ENCODE measurements at places on chromosomes 2 and 18. TPM values are rescaled to one million over a fixed set of nuclear protein-coding genes. Genes with fewer than 3 reads are reported as not detected.
A peak's percentile ranks its signal among the peaks of the same experiment; 100 is the strongest.

GRCh38 chr2:227341553-227341952, 16.5 kb downstream of the MFF start:
- no peak overlapping the region for H3K4me3 ChIP-seq
- H3K27me3 ChIP-seq = no peaks in the 10 kb centered on the region
- no peak for DNase-seq
- no peak overlapping the region for H3K27ac ChIP-seq
- peaks cover 2% of the 10 kb centered on the region for H3K4me1 ChIP-seq

- H3K27me3 ChIP-seq = peaks cover 3% of the 10 kb centered on the region
- H3K4me3 ChIP-seq = no peak overlapping the region
- H3K4me1 ChIP-seq = peaks cover 6% of the 10 kb centered on the region
- H3K36me3 ChIP-seq = peaks cover 5% of the 10 kb centered on the region
Measured at GRCh38 chr18:9055185-9055584, 47.3 kb upstream of the NDUFV2 start.

- H3K4me3 ChIP-seq = no peak overlapping the region
- peaks cover 10% of the 10 kb centered on the region for H3K4me1 ChIP-seq
- no peak for DNase-seq
- no peaks in the 10 kb centered on the region for H3K27me3 ChIP-seq
- H3K27ac ChIP-seq = no peak overlapping the region
Measured at GRCh38 chr2:11822746-11823451, 76.5 kb downstream of the LPIN1 start.

Gene PROKR1
- total RNA-seq = not detected

Gene KLHL29
- 3.7 TPM for total RNA-seq

DNA sequence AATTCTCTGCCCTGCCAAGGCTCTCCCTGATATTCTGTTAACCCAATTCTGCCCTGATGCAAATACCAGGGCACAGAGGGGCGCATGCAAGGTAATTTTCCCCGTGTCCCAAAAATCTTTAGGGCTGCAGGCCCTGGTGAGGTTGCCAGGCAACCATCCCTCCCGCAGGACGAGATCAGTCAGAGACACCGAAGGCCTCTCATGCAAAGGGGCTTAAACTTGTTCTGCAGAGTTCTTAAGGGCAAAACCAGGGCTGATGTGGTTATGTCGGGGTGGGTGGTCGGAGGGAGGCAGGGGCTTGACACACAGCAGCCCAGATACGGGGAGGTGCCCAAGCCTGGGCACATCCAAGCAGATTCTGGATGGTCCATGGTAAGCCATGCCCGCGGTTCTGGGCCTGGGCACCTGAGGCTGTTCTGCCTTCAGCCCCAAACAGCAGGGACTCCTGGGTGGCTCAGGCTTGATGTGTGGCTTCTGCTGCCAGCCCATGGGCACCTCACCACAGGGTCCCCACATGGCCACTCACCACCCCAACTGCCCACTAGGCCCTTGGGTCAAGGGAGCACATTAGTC, 27.2 kb downstream of the STEAP3 start:
- no peaks in the 10 kb centered on the region for H3K27me3 ChIP-seq
- no peak overlapping the region for H3K27ac ChIP-seq
- H3K4me1 ChIP-seq = no peaks in the 10 kb centered on the region
- no peak for DNase-seq

DNA sequence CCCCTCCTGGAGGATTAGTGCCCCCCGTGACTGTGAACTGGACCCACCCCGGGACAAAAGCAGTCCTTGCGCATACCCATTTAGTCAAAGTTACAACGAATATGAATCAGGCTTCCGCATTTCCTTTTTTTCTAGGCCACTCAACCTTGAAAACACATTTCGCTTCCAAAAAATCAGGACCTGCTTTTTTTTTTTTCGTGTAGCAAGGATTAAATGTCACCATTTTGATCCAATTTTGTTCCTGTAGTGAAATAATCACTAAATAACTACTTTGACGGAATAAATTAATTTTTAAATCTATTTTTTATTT, 464 bp upstream of the FTCDNL1 start:
- no peaks in the 10 kb centered on the region for H3K36me3 ChIP-seq
- H3K27ac ChIP-seq = peak overlapping the region; percentile 90
- H3K27me3 ChIP-seq = peaks cover 11% of the 10 kb centered on the region
- peak overlapping the region; percentile 92 for H3K4me3 ChIP-seq
- no peak for DNase-seq

Gene SP5
- 0.09 TPM for total RNA-seq

Gene TBR1
- total RNA-seq = not detected

Gene HOXD9
- total RNA-seq = not detected

Gene SLC8A1
- total RNA-seq = 3.4 TPM

- H3K4me3 ChIP-seq = no peak overlapping the region
- DNase-seq = no peak
- no peaks in the 10 kb centered on the region for H3K27me3 ChIP-seq
- no peak overlapping the region for H3K27ac ChIP-seq
Measured at GRCh38 chr2:191117341-191117740, 33.5 kb downstream of the STAT4 start.

DNA sequence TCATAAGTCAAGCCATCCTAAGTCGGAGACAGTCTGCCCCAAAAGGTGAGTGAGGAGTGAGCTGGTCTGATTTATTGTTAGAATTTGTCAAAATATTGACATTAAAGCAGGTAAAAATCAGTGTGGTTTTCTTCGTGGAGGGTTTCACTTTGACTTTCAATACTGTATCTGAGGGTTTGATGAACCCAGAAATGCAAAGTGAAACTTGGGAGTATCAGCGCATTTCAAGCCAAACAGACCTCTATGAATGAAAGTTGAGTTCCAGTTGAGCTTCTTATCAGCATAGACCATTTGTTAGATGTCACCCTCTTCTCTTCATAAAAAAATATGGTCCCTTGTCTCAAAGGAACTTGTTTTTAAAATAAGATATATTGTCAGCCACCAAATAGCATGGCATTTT, 21.7 kb upstream of the CXCR4 start:
- DNase-seq = peak; percentile 77
- H3K36me3 ChIP-seq = no peaks in the 10 kb centered on the region
- peak overlapping the region; percentile 0 for H3K4me3 ChIP-seq
- H3K27me3 ChIP-seq = peaks cover 68% of the 10 kb centered on the region
- H3K4me1 ChIP-seq = peaks cover 48% of the 10 kb centered on the region
- no peak overlapping the region for H3K27ac ChIP-seq

Gene RUFY4
- 1.8 TPM for total RNA-seq

DNA sequence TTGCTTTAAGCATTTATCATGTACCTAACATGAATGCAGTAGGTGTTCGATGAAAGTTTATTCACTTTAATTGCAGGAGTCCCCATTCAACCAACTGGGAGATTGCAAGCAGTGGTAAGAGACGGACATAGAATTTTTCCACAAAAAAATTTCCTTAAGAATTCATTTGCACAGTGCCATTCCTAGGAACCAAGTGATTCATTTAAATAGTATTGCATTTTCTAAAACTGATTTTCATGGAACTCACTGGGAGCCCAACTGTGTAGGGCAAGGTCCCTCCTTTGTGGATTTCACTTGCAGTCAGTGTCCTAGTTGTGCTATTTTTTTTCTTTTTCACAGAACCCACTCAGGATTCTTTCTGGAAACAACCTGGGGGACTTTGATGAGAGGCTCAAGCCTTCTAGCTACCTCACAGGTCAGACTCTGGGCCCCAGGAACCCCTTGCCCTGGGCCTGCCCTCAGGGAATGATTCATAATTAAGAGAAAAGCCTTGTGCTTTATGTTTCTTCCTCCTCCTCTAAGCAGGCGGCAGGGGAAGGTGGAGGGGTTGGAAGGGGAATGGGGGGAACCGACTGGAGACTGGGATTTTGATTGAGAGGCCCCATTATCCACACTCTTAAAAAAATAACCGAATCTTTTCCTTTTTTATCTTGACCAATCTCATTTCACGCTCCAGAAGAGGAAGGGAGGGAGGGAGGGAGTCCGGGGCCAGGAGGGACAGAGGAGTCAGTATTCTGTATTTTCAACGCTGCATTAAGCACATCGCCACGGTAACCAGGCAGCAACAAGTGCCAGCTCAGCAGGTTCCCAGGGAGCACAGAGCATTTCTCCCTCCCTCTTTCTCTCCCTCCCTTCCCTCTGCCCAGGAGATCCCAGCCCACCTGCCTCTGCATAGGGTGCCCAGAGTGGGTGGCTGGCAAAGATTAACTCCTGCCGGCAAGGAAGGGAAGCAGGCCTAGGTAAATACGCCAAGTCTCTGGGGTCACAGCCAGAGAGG, 51.8 kb downstream of the PSD4 start:
- H3K27me3 ChIP-seq = peaks cover 4% of the 10 kb centered on the region
- H3K36me3 ChIP-seq = no peaks in the 10 kb centered on the region
- H3K4me1 ChIP-seq = peaks cover 10% of the 10 kb centered on the region
- no peak for DNase-seq
- no peak overlapping the region for H3K27ac ChIP-seq

- no peak overlapping the region for H3K27ac ChIP-seq
- no peak for DNase-seq
- H3K4me1 ChIP-seq = no peaks in the 10 kb centered on the region
- peaks cover 27% of the 10 kb centered on the region for H3K27me3 ChIP-seq
- no peaks in the 10 kb centered on the region for H3K36me3 ChIP-seq
Measured at GRCh38 chr2:207054521-207054920, 111.2 kb downstream of the KLF7 start.

Gene GAREM2
- 7.9 TPM for total RNA-seq

Gene STPG4
- 0.16 TPM for total RNA-seq

DNA sequence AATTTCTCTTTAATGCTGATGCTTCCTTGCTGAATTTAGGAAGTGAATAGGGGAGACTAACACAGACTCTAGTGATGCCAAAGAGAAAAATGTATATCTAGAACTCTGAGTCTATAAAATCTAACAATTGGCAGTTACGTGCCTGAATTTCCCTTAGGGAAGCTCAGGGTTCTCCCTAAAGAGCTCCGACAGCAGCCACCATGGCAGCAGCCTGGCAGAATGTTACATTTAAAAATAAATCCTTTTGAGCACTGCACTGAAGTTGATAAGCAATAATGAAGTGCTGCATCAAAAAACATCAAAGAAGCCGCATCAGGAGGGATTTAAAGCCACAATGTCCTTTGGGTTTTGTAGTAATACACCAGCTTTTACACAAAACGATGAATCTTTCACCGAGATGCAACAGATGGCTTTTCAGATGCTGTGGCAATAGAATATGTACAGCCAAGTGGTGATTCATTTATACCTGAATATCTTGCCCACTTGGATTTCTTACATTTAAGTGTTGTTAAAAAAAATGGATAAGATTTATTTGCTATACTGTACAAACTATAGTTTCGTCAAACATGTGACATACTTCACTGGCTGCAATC, 291.2 kb upstream of the SESTD1 start:
- no peak overlapping the region for H3K27ac ChIP-seq
- H3K4me3 ChIP-seq = no peak overlapping the region
- no peaks in the 10 kb centered on the region for H3K4me1 ChIP-seq

DNA sequence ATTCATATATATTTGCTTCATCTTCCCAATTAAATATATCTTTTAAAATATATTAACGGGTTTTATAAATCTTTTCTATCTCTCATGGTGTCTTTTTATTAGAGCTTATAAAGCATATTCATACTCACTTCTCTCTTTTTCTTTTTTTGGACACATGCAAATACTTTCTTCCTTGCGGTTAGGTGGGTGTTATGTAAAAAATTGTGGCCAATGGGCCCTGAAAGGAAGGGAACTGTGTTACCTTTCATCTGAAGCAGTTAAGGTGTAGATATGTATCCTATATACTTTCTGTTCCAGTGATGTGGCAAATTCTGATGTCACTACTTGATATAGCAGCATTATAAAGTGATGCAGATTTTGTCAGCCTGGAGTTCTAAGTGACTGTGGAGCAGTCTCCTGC, 714.5 kb downstream of the PLCL1 start:
- H3K27me3 ChIP-seq = no peaks in the 10 kb centered on the region
- H3K4me3 ChIP-seq = no peak overlapping the region
- no peak overlapping the region for H3K27ac ChIP-seq
- no peaks in the 10 kb centered on the region for H3K4me1 ChIP-seq
- no peak for DNase-seq

DNA sequence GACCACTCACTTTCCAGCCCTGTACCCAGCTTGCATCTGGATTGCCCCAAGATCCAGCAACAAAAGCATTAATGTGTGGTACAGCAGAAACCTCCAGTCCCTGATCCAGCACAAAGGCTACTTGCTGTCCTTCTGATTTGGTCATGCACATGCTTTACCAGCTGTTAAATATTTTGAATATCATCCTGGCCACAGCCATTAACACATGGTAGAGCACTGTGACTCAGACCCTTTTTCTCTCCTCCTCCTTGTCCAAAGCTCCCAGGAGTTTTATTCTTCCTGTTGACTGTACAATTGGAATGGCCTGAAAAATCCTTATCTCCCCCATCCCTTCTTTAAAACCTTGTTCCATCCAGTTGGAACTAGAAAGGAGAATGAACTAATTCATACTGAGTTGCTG, 419.7 kb upstream of the TNP1 start:
- H3K4me3 ChIP-seq = no peak overlapping the region
- H3K36me3 ChIP-seq = no peaks in the 10 kb centered on the region
- no peak overlapping the region for H3K27ac ChIP-seq
- no peak for DNase-seq

Gene SEMA4C
- total RNA-seq = 23.8 TPM

DNA sequence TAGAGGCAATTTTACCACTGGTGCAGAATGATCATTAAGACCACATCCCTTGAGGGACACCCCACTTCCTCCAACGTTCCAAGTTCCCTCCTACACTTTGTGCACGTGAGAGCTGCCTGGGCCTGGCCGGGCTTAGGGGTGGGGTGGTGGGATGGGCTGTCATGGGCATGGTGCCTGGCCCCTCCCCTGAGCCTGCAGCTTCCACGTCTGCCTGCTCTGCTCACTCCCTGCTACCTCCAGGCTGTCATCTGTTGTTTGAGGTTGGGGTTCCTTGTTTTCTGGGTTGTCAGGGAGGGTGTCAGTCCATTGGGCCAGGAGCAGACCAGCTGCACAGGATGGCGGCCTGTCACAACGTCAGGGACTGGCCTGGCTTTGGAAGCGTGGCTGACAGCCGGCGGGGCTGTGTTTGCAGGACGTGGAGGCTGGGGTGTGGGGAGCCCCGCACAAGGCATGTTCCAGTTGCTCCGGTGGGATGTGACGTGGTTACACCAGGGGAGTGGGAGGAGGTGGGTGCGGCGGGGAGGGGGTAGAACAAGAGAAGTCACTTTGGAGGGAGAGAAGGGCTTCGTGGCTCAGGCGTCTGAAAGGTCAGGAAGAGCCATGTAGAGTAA, 72.3 kb downstream of the RTP5 start:
- no peak overlapping the region for H3K4me3 ChIP-seq
- no peak overlapping the region for H3K27ac ChIP-seq
- no peaks in the 10 kb centered on the region for H3K36me3 ChIP-seq
- no peaks in the 10 kb centered on the region for H3K27me3 ChIP-seq
- DNase-seq = no peak

Gene BBS5
- 4.3 TPM for total RNA-seq

Gene CCDC85A
- total RNA-seq = not detected

GRCh38 chr2:96113367-96113677, 3.0 kb downstream of the ADRA2B start:
- H3K4me3 ChIP-seq = no peak overlapping the region
- no peak overlapping the region for H3K27ac ChIP-seq
- peaks cover 14% of the 10 kb centered on the region for H3K27me3 ChIP-seq
- no peaks in the 10 kb centered on the region for H3K36me3 ChIP-seq
- H3K4me1 ChIP-seq = peaks cover 12% of the 10 kb centered on the region
